Activated T-helper 1 cell treated with anti-CD3 and anti-CD28 coated beads, Interleukin-2, amount 50 U/mL, for 16 hours (primary cell): ENCODE measurements at places on chromosomes 5 and 9.

DNA sequence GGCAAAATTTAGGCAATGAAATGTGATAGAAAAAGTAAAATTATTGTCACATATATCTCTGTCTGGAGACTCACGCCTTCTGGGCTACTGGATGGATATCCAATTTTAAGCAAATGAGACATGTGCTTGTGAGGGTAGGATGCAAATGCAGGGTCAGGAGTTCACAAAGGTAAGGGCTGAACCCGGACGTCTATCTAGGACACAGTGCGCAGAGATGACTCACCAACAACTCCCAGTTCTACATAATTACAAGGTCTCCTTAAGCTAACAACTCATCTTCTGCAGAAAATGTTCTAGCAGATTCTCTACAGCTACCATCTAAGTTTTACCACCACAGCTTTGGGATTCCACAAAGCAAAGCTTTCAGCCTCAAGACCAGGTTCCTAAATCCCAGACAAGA is 160.5 kb downstream of the ENTREP1 start:
- DNase-seq, result no peak

DNA sequence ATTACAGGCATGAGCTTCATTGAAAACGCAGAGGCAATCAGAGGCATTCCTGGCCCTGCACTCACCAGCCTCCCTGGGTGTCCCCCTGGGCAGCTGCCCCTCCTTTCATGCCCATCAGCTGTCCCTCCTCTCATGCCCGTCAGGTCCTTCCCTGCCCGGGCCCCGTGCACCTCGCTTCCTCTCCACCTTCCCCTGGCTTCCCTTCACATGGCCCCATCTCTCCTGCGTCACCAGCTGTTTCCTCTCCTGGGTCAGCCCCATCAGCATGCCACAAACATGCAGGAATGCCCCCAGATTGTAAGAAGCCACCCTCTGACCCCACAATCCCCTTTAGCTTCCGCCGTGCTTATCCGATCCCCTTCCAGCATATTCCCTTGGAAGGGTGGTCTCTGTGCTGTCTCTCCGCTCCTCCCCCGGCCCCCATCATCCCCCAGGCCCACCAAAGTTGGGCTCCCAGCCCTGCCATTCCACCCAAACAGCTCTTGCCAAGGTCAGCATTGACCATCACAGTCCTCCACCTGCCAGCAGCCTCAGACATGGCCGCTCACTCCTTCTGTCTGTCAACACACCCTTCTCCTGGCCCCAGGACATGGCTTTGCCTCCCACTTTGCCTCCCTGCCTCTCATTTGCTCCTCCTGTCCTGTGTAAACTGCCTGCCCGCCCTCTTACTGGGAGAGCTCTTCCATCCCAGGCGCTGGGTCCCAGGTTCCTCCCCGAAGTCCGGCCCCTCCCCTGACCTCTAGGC is 98.6 kb upstream of the IER5L start:
- no peak for DNase-seq

- no peak for DNase-seq
Observed at GRCh38 chr9:20001058-20001457, 212.2 kb upstream of the SLC24A2 start.

- DNase-seq, result no peak
Observed at GRCh38 chr5:150710165-150710564, 9.3 kb upstream of the RBM22 start.

DNA sequence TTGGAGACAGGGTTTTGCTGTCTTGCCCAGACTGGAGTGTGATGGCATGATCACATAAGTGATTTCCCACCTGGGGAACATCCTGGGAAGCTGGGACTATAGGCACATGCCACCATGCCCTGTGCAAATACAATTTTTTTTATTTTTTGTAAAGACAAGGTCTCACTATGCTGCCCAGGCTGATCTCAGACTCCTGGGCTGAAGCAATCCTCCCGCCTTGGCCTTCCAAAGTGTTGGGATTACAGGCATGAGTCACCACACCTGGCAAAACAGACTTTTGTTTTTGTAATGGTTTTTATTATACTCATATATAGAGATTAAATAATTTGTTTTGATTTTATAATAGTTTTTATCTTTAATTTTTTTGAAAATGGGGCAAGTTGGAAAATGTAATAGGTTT is 14.7 kb downstream of the DNAJC25 start:
- DNase-seq, result no peak

- no peak for DNase-seq
Observed at GRCh38 chr5:138565100-138565821, 9.9 kb downstream of the HSPA9 start.

GRCh38 chr5:155591273-155591672 is 577.7 kb downstream of the KIF4B start:
- DNase-seq, result no peak

DNA sequence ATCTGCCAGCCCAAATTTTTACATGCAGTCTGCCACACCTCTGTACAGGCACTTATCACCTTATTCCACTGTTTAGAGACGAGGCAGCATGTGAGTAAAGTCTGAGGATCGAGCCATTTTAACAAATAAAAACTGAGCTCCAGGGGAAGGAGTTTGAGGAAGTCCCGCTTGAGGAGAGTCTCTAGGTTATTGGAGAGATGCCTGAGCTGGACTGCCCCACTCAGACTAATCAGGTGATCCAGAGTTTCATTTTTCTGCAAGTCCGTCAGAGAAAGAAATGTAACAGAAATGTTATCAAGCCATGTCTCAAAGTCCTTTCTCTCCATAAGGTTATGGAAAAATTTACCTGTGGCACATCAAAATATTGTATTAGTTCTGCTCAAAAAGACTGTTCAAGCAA is 5.3 kb downstream of the FBXW2 start:
- DNase-seq, result no peak

DNA sequence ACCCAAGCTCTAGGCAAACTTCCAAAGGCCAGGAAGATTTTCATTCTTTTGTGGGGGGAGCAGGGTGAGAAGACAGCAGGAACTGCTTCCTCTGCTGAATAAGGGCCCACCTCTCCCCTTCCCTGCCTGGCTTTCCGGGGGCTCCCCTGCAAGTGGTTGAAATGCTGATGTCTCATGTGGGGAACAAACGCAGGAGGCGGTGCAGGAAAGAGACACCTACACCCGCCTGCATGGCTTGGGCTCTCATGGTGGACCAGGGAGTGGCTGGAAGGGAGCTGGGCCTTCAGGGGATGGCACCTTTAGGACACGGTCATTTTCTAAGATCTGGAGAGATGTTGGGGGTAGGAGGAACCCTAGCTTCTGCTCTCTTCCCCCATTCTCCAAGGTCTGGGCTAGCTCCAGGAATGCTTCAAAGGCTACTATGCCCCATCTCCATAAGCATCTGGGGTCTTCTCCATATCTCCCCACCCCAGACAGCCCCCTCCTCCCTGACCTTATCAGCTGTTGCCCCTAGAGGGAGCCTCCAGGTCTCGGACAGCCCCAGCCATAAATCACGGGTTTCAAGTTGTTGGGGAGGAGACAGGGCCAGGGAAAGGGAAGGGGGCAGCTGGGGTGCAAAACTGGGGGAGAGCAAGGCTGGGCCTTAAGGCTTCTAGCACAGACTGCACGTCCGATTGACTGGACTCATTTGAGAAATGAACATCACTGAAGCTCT is 76.6 kb downstream of the PSD2 start:
- no peak for DNase-seq

- DNase-seq, result no peak
Observed at GRCh38 chr9:115643948-115644727, 509.5 kb upstream of the PAPPA start.

GRCh38 chr5:40480392-40480791 is 199.3 kb upstream of the PTGER4 start:
- DNase-seq, result peak; percentile 2

GRCh38 chr9:504921-505740 is 290.5 kb downstream of the DOCK8 start:
- DNase-seq, result no peak

DNA sequence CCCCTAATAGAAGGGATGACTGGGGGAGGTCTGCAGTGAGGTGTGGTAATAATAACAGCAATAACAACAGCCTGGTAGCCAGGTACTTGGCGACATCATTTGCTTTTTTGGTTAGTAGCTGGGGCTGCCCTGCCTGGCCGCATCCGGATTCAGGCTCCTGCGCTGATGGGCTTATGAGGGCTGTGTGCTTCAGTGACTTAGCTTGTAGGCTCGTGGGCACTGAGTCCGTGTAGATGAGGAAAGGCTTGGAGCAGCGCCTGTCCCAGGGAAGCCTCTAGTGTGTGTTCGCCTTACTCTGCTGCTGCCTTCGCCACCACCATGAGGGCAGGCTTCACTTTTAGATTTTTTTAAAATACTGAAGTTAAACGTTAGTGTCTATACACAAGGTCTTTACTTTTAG is 4.5 kb downstream of the NDUFS6 start:
- no peak for DNase-seq

GRCh38 chr5:67238191-67238590 is 41.6 kb upstream of the CD180 start:
- DNase-seq, result no peak

GRCh38 chr9:9004810-9005209 is 1205.2 kb upstream of the DMAC1 start:
- DNase-seq, result no peak

- no peak for DNase-seq
Observed at GRCh38 chr5:14487897-14488570, 93.6 kb upstream of the OTULINL start.

DNA sequence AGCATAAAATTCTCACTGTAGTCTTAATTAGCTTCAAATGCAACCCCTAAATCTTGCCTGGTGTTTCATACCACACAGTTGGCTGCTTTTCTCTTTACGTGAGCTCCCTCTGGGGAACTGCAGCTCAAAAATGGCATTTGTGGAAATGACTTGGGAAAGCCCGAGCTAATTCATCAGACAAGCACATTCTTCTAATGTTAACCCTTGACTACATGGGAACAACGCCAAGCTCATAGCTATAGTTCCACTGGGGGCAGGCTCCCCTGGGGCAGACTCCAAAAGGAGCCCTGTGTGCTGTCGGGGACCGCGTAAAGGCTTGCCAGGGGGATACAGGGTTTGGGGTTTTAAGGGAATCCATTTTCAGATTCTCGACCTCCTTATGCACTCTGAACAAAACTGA is 301.4 kb upstream of the DAP start:
- DNase-seq, result no peak

DNA sequence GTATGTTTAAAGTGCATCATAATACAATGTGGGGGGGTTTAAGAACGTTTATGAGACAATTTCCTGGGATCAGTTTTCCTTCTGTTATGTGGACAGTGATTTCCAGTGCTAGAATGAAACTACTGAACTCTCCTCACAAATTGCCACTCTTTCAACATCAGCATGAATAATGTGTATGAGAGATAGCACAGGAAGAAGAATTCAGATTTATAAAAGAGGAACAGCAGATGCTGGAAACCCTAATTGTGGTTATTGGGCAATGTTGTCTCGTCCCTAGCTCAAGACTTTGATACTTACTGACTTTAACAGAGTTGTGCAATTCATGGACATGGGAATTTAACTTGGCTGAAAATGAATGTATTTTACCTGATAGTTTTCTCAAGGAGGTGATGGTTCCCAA is 410.8 kb upstream of the MEF2C start:
- DNase-seq, result no peak

- DNase-seq, result no peak
Observed at GRCh38 chr9:93902780-93903655, 52.1 kb downstream of the BARX1 start.

DNA sequence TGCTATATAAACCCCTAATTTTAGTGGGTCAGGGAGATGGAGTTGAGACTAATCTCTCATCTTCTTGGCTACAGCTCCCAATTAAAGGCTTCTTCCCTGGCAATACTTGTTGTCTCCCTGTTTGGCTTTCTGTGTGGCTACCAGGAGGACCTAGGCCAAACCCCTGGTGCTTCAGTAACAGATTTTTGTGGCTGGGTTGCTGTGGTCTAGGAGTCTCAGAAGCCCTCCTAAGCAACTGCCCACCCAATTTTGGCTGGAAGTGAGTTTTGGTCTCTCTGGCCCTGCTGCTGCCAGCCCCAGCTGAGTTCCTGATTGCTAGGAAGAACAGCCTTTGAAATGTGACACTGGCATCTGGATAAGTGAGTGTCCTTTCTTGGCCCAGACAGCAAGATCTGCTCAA is 9.8 kb downstream of the RIGI start:
- DNase-seq, result no peak

GRCh38 chr9:71368157-71368556 is 246.7 kb upstream of the TRPM3 start:
- no peak for DNase-seq

GRCh38 chr5:59819806-59820205 is 73.7 kb downstream of the PDE4D start:
- DNase-seq, result no peak

GRCh38 chr9:35490155-35490909 is 421 bp downstream of the RUSC2 start:
- DNase-seq, result no peak

DNA sequence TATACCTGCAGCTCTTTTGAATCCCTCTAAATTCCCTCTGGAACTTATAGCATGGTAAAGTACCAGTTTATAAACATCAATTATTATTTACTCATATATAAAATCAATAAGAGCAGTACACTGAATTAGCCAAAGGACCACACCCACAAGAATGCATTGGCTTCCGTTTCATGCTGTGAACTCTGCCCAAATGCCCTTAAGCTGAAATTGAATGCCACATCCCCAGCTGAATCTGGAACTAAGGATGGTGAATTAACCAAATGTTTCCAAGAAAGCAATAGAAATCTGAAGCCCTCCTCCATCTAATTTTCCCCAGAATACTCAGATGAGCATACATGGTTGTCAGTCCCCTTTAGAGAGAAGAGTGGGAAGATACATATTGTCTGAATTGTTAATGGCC is 436.4 kb upstream of the FTMT start:
- DNase-seq, result no peak

DNA sequence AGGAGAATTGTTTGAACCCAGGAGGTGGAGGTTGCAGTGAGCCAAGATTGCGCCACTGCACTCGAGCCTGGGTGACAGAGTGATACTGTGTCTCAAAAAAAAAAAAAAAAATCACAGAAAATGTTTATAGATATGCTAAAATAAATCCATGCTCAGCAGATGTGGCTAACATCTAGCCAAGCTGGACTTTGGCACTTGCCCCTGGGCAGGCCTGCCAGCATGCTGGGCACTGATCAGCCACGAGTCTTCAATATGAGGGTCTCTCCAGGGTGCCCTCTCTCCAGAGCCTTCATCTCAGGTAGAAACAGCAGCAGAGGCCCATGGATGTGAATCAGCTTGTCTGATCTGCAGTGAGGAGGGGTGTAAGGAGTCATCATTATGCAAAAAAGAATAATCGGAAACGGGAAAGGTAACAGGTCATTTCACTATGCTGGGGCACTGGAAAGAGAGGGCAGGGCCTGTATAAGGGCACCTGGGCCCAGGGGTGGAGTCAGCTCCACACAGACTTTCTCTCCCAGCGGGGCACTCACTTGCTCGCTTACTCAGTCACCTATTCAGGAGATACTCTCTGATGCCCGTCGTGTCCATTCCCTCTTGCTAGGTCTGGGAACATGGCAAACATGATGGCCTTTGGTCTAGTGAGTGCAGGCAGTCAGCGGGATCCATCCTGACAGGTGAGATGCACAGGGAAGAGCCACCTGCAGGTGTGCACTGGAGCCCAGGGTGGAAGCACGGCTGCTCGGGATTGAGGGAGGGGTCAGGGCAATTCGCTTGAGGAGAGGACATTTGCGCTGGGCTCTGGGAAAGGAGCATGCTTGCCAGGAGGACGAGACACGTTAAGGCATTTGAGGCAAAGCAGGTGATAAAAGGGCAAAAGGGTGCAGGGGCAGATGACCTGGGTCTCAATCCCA is 17.1 kb downstream of the RNF44 start:
- no peak for DNase-seq

- no peak for DNase-seq
Observed at GRCh38 chr5:143886096-143886495, 74.1 kb downstream of the HMHB1 start.
